ENCODE measurements at places on chromosomes 1 and 21.
A peak's percentile ranks its signal among the peaks of the same experiment; 100 is the strongest.

DNA sequence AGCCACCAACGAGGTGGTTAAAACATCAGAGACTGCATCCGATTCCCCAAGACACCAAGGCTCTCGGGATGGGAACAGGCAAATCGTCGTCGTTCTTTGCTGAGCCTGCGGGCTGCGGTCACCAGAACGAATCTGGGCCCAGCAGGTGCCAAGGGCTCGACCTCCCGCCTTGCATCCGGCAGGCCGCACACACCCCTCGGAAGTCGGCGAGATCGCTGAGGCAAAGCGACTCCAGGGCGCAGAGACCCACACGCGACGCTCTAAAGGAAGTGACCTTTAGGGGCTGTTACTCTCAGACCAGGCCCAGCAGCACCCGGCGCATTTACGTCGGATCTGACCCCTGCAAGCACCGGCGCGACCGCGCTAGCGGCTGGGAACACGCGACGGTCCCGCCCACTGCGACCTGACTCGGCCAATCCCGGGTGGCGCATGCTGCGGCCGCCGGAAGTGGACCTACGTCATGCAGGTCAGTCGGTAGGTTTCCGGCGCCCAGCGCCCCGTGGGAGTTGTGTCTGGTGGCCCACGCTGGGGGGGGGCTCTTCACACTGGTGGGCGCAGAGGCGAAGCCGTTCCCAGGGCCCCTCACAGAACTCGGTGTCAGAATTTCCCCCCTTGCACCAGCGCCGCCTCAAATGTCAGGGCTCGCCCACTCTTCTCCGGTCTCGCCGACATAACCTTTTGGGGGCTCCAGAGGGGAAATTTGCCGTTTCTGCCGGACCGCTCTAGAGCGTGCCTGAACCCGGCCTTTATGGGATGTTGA is 7.5 kb upstream of the PARK7 start:
- no peak for DNase-seq

GRCh38 chr1:2049225-2049717 is 940 bp upstream of the PRKCZ start:
- DNase-seq = no peak

DNA sequence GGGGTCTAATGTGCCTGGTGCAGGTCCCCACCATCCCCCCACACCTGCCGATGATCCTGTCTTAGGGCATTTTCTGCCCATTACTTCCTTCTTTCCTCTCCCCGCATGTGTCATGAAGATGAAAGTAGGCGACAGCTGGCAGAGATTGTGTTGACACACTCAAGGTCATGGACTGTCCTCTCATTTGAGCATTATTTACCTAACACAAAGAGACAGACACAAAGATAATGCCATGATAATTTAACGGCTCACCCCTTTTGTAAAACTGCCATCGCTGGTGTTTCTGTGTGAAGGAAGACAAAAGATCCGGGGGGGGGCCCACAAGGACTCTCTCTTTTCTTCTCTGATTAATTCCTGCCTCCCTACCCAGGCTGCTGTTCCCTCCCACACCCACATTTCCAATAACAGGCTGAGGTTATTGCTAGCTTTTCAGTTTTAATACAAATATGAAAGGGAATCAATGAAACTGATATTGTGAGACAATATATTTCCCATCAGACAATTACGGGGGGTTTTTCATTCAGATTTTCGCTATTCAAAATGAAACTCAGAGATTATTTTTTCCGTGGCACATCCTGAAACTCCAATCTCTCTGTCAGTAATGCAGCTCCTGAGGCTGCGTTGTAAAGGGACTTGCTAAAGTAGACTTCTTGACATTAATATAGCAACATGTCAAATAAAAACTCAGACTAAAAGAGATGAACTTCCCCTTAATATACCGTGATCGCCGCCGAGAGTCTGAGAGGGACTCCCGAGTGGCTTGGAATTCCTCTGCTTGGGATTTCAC is 561.1 kb downstream of the NPHP4 start:
- DNase-seq = no peak

- no peak for DNase-seq
Measured at GRCh38 chr1:56562891-56563452, 16.4 kb downstream of the PLPP3 start.

- no peak for DNase-seq
Measured at GRCh38 chr1:222897527-222898190, 82.8 kb downstream of the DISP1 start.

DNA sequence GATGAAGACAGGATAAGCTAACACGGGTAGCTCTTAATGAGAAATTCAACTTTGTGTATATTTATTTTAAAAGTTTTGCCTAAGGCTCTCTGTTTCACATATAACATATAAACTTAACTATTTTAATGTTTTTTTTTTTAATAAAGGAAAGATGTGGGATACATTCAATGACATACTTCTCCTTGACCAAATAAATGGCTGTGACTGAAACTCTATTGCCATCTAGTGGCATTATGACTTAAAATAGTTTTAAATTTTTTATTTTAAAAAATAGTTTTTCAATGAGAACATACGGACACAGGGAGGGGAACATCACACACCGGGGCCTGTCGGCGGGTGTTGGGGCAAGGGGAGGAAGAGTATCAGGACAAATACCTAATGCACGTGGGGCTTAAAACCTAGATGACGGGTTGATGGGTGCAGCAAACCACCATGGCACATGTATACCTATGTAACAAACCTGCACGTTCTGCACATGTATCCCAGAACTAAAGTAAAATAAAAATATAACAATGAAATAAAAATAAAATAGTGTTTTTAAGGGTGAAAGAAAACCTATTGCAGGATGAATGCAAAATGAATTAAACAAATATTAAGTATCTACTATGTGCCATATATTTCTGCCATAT is 83.4 kb downstream of the LYST start:
- no peak for DNase-seq

- no peak for DNase-seq
Measured at GRCh38 chr1:235933017-235933765, 66.5 kb upstream of the LYST start.

- no peak for DNase-seq
Measured at GRCh38 chr1:217431395-217431794, 199.5 kb downstream of the GPATCH2 start.

GRCh38 chr1:213693864-213694263 is 293.9 kb upstream of the PROX1 start:
- DNase-seq = no peak

GRCh38 chr1:52235646-52236045 is 93.8 kb downstream of the ZFYVE9 start:
- DNase-seq = no peak

GRCh38 chr1:62429581-62429980 is 7.3 kb upstream of the USP1 start:
- no peak for DNase-seq

GRCh38 chr1:40539338-40539737 is 7.9 kb downstream of the ZNF684 start:
- no peak for DNase-seq

DNA sequence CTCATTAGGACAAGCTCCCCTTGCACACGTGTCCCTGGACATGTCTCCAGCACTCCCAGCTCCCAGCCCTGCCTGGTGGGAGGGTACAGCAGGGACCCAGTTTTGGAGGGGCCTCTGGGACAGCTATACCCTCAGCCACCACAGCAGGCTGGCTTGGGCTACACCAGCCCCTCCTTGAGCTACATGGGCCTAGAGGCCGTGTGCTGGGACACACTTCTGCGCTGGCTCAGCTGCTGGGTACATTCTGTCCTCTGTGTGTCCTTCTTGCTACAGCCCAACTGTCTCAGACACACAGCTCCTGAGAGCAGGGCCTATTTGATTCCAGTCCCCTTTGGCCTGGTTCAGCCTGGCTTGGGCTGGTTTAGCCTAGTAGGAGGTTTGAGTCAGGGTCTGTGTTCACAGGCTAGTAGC is 26.7 kb downstream of the DMAP1 start:
- DNase-seq = no peak

DNA sequence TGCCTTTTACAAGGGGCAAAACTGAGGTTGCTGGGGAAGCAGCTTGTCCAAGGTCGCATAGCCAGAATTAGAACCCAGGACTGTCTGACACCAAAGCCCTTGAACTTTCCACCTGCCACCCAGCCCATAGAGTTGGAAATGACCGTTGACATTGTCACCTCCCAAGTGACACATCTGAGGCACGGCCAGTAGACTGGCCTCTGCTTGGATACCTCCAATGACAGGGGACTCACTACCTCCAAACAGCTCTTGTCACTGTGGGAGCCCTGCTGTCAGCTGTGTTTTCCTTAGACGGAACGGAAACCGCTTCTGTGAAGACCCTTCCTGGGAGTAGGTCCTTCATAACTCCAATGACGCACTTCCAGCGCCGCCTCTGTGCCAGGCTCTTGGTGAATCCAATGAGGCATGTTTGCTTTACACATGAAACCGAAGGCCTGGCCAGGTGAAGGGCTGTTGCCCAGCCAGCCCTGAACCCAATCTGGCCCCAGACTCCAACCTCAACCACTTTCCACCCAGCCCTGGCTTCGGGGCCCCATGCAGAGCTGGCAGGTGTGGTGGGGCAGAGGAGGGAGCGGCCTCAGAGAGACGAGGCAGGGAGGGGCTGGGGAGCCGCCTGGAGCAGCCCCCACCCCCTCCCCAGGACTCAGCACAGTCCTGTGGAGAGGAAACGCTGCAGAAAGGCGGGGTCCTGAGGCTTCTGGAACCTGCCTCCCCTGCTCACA is 109.2 kb upstream of the IFFO2 start:
- no peak for DNase-seq

GRCh38 chr1:197284966-197285365 is 16.9 kb downstream of the CRB1 start:
- no peak for DNase-seq

DNA sequence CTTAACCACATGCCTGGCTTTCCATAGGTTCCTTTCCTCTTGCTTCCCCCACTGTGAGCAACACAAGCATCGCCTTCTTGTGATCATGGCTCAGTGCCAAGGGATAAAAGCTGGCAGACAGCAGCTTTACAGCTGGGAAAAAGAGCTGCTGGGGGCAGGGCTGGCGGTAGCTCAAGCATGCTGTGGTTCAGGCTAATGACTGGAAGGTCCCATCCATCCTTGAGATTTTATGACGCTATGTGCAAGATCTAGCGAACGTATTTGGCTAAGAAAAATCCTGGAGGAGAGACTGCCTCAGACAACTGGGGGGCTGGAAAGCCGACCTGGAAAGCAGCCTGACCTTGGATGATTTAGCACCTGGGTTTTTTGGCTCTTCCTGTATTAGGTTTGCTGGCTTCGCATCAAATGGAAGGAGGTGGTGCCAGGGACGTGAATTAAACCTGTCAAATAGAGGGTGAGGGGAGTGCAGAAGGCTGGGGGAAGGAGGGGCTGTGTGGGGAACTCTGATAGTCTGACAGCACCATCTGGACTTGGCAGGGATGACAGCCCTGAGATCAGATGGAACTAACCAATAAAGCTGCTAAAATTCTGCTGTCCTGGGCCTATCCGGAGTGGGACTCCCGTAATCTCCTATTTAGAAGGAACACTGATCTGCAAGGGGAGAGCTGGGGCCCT is 34.8 kb downstream of the ZMYND12 start:
- peak; percentile 65 for DNase-seq

GRCh38 chr1:46585312-46585938 is 18.6 kb downstream of the MKNK1 start:
- DNase-seq = no peak

DNA sequence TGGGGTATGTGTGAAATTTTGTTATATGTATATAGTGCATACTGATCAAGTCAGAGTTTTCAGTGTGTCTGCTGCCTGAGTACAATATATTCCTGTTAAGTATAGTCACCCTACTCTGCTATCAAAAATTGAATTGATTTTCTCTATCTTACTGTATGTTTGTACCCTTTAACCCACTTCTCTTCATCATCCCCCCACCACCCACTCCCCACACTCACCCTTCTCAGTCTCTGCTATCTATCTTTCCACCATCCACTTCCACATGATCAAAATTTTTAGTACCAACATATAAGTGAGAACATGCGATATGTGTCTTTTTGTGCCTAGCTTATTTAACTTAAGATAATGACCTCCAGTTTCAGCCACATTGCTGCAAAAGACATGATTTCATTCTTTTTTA is 4.2 kb downstream of the LY9 start:
- DNase-seq = no peak

- no peak for DNase-seq
Measured at GRCh38 chr1:58857680-58858673, 74.1 kb upstream of the JUN start.

DNA sequence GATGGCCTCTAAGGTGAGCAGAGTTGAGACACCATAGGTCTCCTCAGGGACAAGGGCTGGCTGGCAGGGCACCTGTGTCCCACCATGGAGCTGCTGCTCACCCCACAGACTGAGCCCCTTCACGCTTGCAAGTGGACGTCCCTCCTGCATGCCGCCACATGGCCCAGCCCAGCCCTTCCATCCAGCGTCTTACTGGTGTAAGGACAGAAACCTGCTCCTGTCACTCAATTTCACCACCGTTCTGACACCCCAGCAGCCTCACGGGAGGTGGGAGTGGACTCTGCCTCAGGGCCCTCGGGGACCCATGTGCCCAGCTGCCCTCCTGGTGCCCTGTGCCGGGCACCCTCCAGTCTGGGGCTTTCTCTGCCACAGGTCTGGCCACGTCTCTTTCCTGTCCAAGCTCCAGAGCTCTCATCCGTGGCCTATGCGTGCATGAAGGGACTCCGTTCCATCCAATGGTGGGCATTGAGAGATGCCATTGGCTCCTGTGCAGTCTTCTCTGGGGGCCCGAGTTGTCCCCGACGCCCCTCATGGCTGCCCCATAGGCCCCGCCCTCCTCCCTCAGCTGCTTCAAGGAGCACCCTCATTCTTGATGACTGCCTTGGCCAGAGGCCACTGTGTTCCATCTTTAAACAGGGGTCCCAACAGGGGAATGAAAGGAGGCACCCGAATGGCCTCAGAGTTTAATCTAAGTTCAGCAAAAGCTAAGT is 42.6 kb upstream of the COL6A1 start:
- no peak for DNase-seq

DNA sequence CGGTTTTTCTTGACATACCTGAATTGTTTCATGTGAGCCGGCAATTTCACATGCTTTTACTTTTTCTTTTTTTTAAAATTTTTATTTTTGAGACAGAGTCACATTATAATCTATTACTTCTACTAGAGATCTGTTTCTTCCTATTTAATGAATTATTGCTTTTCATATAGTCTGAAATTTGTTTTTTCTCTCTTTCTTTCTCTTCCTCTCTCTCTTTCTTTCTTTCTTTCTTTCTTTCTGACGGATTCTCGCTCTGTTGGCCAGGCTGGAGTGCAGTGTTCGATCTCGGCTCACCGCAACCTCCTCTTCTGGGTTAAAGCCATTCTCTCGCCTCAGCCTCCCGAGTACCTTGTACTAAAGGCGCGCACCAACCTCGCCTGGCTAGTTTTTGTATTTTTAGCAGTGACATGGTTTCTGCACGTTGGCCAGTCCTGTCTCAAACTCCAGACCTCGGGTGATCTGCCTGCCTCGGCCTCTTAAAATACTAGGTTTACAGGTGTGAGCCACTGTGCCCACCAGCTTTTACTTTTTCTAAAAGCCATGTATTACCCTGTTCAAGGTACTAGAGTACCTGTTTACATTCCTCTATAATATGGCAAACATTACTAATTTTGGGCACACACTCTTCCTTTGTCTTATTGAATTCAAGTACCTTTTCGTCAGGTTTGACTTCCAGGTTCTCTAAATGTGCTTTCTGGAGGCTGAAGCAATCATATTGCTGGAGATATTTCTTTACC is 86.5 kb upstream of the RHOU start:
- DNase-seq = no peak
